ENCODE measurements at places on chromosomes 7 and 10.

DNA sequence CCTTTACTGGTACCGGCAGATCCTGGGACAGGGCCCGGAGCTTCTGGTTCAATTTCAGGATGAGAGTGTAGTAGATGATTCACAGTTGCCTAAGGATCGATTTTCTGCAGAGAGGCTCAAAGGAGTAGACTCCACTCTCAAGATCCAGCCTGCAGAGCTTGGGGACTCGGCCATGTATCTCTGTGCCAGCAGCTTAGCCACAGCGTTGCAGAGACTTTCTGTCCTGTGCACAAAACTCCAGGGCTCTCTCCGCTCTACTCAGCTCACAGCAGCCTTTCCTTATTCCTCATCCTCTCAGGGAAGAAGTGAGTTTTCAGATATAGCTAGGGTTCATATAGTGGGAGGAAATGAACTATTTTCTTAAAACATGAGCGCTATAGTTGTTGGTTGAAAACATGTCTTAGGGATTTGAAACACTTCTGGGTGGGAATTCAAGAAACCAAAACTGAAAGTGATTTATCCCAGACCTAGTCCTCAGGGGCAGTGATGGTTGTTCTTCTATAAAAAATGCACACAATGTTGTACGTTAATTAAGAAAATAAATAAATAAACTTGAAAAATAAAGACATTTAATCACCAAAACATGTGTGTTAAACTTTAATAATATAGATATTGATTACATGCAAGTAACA is 150.2 kb upstream of the PRSS58 start:
- no peak for DNase-seq

GRCh38 chr7:55134786-55135185 is 116.0 kb downstream of the EGFR start:
- DNase-seq: no peak

GRCh38 chr7:77903597-77903996 is 105.0 kb downstream of the PHTF2 start:
- DNase-seq: peak; percentile 36

DNA sequence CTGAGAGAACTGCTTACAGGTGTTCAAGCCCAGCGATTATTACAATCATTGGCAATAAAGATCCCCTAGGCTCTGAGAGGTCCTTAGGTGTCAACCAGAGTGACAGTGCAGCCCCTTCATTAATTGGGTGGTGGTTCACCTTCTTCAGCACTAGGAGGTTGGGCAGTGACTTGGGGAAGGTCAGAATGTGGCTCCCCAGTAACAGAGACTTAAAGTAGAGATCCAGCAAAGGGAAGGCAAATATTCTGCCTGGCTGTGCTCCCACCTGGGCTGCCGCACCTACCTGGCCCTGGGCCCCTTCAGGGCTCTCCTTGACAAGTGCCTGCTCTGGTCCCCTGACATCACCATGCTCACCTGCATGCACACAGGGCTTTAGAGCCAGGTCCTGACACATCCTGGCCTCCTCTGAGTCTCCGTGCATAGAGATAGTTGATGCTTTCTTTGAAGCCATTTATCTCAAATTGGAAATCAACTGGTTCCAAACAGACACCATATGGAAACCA is 1.9 kb downstream of the CLRN3 start:
- DNase-seq: no peak

DNA sequence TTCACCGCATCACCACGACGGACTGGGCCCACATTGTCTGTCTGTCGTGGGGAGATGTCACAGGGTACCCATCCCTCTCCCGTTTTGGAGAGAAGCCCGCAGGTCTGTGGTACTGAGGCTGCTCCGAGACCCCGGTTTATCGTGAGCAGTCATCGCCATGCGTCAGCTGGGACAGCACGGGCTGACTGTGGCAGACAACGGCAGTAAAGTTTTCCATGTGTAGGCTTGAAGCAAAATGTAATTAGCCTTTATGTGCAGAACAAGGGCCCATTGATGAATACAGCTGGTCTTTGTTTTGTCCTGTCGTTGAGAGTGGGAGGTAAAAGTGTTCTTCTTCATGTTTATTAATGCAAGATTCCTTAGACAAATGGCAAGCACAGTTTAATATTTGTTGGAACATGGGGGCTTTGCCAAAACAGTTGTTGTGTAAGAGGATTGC is 167.4 kb upstream of the SH2B2 start:
- DNase-seq: no peak

DNA sequence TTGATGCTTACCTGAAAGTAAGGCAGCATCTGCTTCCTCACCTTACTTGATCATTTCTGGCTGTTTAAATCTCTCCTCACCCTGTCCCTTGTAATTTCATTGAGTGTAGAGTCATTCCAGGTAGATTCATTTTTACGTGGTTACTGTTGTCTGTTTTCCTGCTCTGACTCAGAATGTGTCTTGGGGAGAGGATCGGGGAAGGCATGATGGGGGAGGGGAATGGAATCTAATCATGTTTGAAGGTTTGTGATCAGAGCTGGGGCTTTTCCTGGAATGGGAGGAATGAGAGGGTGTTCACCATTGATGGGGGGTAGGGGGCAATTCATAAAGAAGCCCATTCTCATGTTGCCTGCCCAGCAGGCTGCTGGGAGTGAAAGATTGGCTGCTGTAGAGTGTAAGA is 18.7 kb downstream of the SEC24C start:
- no peak for DNase-seq

DNA sequence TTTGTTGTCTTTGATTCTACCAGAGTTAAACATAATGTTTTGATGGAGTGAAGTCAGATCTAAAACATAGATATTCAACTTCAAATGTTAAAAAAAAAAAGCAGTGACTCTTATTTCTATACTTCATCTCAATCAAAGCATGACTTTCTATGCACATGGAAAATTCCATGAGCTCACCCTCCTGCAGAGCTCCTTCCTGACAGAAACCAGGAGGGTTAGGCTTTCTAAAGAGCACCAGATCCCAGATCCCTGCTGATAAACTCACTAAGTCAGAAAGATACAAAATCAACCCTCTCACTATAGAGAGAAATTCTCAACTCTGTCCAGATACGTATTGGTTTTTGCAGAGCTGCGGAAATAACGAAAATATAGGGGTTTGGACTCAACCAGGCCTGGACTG is 122.6 kb downstream of the FAM107B start:
- DNase-seq: no peak

DNA sequence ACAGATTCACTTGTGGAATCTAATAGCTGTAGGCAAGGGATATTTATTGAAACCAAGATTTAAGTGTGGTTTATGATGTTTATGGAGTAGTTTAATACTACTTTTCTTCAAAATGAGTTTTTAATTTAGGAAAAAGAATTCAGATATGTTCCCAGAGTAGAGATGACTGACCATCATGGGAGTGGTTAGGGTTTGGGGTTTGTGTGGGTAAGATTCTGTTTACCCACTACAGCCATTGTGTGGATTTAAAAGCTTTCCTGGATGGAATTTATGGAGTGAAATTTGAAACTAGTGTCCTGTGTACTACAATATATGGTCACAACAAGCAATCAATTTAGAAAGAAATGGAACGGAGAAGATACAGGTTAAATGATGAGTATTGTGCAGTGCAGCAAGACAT is 453.5 kb downstream of the AUTS2 start:
- no peak for DNase-seq

DNA sequence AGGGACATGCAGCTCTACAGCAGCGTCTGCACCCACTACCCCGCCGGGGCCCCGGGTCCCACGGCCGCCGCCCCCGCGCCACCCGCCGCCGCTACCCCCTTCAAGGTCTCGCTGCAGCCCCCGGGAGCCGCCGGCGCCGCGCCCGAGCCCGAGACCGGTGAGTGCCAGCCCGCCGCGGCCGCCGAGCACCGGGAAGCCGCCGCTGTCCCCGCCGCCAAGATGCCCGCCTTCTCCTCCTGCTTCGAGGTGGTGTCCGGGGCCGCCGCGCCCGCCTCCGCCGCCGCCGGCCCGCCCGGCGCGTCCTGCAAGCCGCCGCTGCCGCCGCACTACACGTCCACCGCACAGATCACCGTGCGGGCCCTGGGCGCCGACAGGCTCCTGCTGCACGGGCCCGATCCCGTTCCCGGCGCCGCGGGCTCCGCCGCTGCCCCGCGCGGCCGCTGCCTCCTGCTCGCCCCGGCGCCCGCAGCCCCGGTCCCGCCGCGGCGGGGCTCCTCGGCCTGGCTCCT is 631 bp downstream of the OTUD1 start:
- DNase-seq: no peak

DNA sequence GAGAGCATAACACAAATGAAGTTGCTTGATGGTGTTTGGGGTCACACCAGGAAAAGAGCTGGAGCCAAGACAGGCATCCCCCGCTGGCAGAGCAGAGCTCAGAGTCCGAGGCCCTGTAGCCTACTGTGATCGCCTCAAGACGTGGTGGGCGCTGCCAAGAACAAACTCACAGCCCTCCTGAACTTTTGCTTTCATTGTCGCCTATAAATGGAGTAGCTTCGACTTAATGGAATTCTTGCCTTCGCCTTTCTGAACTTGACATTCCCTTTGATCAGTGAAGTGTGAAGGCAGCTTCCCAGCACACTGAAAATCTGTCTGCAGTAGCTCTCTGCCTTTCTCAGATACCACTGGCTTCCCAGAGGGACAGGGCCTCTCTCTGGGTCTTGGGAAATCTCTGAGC is 21.3 kb downstream of the CPXM2 start:
- DNase-seq: no peak

GRCh38 chr10:113096128-113096996 is 146.3 kb downstream of the TCF7L2 start:
- peak; percentile 15 for DNase-seq

DNA sequence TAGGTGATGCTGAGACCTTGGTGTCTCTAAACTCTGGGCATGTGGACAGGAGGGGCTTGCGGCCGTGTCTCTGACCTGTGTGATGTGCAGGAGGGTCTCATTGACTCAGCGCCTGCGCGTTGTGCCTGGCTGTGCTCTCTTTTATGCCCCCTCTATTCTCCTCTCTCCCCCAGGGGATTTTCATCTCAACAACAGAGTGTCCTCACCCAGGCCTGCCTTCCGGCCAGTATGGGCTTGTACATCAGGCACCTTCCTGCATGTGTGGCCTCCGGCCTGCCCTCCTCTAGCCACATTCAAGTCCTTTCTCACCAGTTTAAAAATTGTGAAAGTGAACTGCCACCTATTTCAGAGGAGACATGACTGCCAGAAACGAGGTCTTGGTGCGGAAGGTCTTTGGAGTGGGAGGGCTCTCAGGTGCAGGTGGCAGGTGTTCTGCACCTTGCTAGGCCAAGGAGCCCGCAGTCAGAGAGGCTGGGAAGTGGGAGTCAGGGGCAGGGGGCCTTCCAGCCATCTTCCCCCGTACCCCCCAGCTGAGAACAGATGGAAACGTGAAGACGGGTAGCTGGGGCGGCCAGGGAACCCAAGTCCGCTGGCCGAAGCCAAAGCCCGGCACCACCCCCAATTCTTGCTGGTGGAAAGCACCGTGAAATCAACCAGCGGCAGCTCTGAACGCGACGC is 531 bp upstream of the INTS15 start:
- no peak for DNase-seq

DNA sequence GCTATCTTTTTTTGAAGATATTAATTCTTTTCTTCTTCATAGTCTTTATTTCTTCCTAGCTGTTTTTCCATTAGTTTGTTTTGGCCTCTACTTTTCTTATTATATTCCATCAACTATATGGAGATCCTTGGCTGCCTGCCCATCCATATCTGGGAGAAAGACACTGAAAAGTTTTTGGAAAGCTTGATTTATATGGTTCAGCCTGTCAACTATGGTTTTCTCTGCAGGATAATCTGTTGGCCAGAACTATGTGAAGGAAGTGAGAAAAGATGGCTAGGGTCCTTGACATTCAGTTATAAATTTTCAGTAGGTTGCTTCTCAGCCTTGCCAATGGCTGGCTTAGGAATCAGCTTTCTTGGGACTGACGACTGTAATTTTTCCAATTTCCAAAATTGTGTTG is 10.0 kb upstream of the CDK14 start:
- DNase-seq: no peak

GRCh38 chr10:90999512-91000172 is 78.8 kb upstream of the ANKRD1 start:
- DNase-seq: peak; percentile 89

Measured in inflammatory macrophage treated with lipopolysaccharide for 4 hours (primary cell).